ENCODE measurements at places on chromosomes 1 and 21.

- DNase-seq, result no peak
Observed at GRCh38 chr1:240116831-240117769, 25.4 kb downstream of the FMN2 start.

DNA sequence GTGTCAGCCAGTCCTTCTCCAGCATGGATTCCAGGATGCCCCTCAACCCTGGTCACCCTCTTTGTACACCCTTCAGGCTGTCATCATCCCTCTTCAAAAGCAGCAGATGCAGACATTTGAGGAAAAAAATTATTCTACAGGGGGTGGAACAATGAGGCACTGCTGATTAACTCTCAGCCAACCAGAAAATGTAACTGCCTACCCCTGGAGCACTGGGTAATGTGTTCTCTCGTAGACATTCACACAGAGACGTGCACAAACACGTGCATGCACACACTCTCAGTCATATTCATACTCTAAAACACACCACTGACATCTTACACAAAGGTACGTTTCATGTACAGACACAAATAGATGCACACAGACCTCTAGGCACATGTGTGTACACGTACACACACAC, 175.4 kb downstream of the TRABD2B start:
- DNase-seq, result no peak

- DNase-seq, result no peak
Observed at GRCh38 chr1:245353411-245353810, 198.6 kb downstream of the KIF26B start.

DNA sequence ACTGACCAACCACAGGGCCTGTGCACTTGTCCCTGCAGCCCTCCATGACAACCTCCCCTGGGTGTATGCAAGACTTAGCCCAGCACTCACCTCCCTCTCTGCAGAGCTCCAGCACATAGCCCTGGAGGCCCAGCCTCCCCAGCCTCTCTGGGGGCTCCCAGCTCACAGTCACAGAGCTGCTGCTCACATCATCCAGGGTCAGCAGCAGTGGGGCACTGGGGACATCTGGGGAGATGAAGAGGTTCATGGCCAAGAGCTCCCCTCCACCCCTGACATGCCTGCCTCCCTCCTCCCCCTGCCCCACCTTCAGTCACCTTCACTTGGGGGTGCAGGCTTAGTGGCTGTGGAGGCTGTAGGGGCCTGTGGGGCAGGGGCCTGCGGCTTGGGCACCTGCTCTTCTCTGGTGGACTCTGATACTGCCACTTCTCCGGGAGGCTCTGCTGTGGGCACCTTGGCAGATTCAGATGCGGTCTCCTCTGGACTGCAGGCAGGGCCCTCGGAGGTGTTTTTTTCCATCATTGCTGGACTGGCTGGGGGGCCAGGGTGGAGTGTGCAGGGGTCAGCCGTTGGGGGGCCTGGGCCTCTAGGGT, at the start of gene MYBPH:
Gene MYBPH, minus strand, starts transcription at position 590 of the 590 bp plus-strand sequence. Its CDS starts 71 bp downstream, at position 519.
- no peak for DNase-seq

- DNase-seq, result no peak
Observed at GRCh38 chr1:93576746-93577145, 104.9 kb downstream of the BCAR3 start.

DNA sequence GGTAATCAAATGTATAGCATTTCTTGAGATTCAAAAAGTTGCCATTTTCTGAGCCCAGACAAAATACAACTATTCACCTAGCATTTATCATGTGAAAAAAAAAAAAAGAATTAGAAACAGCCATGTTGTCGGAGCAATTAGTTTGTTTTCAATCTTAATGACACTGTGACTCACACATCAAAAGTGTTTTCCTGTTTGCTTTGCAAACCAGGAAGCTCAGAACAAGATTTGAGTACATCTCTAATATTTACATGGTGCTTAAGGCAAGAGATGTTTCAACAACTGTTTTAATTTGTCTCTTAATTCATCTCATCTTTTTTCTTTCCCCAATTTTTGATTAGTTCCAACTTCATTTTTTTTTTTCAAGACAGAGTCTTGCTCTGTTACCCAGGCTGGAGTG, 62.5 kb upstream of the CAPZB start:
- no peak for DNase-seq

DNA sequence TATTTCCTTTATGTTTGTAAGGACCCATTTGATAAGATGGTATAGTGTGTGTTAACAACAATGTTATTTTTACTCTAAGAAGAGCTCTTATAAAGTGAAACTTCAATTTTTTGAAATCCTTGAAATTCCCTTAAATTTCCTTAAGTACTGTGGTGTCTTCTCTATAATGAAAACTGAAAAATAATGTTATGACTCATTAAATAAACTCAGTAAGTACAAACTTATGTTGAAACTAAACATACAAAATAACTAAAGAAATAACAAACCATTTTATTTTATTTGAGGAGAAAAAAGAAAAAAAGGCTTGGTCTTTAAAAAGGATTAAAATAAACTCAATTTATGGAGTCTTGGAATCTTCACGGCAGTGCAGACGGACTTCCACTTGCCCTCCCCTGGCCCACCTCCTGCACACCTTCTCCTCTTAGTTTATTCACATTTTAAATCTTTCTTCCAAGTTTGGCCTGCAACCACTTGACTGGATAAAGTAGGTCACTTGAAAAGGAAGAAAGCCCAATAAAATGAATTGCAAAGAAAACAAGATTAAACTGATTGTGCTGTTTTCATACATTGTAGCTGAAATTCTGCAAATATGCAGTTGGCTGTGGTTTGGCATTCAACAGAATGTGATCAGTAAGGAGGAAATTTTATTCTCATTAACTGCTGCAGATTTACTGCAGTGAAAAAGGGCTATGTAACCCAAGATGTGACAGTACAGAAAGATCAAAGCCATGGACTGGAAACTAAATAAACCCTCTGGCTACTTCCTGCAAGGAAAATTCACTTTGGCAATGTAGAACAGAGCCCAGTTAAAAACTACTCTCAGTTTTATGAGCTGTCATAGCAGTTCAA, 48.5 kb upstream of the SCYL3 start:
- DNase-seq, result no peak

GRCh38 chr1:164999146-164999545, 357.4 kb downstream of the LMX1A start:
- DNase-seq, result no peak

DNA sequence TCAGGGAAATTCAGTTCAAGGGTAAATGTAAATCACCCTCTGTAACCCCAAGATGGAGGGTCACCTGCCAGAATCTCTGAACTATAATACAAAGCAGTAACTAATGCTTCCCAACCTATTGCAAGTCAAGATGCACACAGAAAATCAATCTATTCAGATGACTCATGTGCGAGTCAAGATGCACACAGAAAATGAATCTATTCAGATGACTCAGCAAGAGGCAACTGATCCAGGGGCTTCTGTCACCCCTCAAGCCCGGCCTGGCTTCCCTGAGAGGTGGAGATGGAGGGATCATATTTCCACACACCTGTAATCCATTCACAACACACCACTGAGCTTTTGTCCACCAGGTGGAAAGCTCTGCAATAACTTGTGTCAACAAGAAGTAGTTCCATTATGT, 17.4 kb upstream of the HIVEP3 start:
- DNase-seq, result no peak

DNA sequence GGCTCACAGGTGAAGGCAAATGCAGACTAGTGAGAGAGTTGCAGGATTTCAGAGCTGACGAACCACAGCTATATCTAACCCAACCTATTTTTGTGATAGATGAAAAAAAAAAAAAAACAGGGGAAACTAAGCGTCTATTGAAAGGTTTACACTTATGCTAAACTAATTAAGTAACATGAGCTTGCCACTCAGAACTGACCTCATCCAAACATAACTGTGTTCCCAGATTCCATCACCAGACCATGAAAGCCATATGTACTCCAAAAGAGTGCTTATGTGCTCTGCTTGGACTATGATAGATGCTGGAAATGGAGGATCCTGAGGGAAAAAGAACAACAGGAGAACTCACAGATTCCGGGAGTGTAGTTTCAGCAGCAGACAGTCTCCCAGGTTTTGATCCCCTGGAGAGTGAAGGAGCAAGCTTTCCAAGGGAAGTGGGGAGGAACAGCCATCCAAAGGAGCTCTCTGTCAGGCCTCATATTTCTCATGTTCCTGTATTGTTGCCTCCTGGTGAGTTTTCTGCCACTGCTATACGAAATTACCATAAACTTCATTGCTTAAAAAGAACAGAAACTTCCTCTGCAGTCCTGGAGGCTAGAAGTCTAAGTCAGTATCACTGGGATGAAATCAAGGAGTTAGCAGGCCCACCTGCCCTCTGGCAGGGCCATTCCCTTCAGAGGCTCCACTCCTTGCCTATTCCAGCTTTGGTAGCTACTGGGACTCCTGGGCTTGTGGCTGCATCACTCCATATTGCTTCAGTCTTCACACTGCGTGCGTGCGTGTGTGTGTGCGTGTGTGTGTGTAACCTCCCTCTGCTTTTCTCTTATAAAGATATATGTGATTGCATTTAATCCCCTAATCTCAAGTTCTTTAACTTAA, 38.1 kb downstream of the NIBAN1 start:
- DNase-seq, result no peak

DNA sequence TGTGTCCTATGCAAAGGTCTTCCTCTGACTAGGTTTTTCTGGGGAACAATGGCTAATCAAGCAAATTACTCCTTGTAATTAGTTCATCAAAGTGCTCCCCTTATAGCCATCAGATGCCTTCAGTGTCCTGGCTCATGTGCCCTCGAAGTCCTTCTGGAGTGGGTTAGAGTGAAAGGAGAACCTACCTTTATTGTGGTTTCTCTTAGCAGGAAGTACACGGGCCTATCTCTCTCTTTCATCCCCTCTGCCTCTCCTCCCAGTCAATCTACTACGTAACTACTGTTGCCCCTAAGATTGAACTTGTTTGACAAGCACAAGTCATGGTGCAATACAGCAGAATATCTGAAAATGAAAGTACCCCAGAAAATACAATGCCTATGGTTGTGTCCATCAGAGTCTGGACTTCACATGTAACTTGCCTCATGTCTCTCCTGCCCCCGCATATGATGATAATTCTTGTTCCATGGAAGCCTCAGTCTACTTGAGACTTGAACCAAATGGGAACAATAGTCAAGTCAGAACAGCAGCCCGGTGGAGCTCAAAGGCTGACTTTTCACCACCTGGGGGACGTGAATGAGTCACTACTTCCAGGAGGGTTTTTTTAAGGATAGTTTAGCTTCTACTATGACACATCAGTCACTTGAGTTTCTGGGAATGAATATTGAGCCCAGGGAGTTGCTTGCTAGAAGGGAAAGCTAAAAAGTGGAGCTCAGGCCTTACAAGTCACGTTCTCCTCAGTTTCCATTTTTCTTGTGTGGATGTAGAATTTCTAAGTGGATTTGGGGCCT, 243.6 kb downstream of the TNR start:
- no peak for DNase-seq

- DNase-seq, result no peak
Observed at GRCh38 chr1:43973981-43974442, 748 bp upstream of the ATP6V0B start.

- no peak for DNase-seq
Observed at GRCh38 chr1:8814865-8815264, 2.6 kb downstream of the RERE start.

DNA sequence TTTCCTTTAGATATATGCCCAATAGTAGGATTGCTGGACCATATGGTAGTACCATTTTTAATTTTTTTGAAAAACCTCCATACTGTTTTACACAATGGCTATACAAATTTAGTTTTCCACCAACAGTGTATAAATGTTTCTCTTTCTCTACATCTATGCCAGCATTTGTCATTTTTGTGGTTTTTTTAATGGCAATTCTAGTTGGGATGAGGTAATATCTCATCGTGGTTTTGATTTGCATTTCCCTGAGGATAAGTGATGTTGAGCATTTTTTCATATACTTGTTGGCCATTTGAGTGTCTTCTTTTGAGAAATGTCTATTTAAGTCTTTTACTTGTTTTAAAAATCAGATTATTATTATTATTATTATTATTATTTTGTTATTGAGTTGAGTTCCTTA, 35.5 kb downstream of the PLA2G4A start:
- DNase-seq, result no peak

- DNase-seq, result no peak
Observed at GRCh38 chr1:93171549-93172034, 8.6 kb downstream of the TMED5 start.

DNA sequence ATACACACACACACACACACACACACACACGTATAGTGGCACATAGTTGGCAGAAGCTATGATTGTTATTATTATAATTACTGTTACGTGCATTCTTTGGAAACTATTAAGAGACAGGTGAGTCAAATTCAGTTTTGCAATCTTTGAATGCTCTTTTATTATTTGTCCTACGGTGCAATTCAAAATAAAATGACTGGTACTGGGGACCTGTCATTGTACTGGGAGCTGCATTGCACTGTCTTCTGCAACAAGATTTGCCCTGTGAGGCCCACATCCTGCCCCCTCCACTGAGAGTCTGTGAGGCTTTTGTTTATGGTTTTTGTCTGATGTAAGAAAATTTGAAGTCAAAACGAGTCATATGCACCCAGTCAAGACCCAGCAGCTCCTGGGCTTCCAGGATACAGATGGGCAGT, 1.9 kb downstream of the LY9 start:
- DNase-seq, result peak; percentile 17

DNA sequence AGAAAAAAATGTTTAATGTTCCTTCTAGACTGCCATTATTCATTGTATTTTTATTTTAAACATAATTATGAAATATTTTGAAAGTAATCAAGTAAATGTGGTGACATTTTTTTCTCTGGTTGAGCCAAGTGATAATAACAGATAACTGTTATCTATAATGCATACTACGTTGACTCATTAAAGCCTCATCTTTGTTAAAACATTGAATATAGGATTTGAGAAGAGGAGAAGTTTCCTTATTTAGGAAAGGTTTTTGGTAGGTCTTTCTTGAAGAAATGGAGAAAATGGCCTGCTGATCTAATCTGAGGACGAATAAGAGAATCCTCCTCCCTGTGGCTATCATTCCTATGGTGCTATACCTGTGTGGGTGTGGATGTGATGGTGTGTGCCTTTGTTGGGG, 89.0 kb downstream of the NFIA start:
- no peak for DNase-seq

- DNase-seq, result no peak
Observed at GRCh38 chr1:182795563-182796228, 6.1 kb downstream of the NPL start.

GRCh38 chr1:160548960-160549664, 26.1 kb upstream of the SLAMF6 start:
- DNase-seq, result no peak

Data from activated CD8-positive, alpha-beta memory T cell treated with anti-CD3 and anti-CD28 coated beads for 1 hour (primary cell).